Hepatic stellate cell (primary cell): ENCODE measurements at places on chromosomes 4 and X.
A peak's percentile ranks its signal among the peaks of the same experiment; 100 is the strongest.

DNA sequence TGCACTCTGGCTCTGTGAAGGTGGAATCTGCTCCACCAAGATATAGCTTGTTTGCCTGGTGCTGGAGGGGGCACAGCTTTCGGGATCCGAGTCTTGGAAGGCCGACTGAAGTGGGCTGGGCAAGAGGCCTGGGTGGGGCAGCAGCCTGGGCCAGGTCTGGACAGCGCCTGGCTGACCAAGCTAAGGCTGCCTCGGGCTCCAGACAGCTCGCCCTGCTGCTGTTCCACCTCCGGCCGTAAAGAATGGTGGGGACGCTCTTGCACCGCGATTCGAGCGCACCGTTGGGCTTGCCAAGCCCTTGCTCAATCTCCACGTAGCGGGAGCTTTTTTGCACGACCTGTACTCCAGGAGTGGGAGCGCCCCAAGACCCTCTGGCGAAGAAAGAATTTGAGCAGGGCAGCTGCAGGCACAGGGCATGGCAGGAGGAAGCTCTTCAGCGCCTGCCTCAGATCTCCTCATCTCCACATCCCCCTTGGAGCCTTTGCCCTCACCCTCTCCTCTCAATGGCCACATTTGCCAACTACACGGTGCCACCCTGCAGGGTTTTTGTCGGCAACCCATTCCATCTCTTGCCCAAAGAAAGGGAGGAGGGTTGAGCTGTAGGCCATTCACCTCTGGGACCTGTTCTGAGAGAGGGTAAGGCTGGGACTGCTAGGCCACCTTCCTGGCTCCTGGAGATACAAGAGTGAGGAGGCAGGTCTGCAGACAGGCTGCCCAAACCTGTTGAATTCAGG, 18.9 kb downstream of the CNGA2 start:
- peak; percentile 54 for DNase-seq

GRCh38 chr4:55725057-55725456, 89.0 kb upstream of the NMU start:
- DNase-seq = no peak

DNA sequence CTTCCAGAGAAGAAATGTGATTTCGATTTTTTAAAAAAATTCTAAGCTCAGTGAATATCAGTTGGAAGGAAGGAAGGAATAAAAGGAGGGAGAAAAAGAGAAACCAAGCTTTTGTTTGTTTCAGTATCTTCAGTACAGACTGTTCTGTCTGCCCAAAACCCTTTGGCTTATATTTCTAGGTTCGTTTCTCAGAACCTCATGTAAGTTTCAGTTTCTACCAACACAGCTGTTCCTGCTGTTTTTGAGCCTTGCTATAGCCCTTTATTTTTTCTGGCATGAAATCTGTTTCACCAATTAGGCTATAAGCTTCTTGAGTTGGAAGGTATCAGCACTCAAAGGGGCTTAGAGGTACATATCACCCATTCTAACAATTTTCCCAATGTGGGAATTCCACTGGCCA, 157.9 kb downstream of the GBA3 start:
- no peak for DNase-seq

DNA sequence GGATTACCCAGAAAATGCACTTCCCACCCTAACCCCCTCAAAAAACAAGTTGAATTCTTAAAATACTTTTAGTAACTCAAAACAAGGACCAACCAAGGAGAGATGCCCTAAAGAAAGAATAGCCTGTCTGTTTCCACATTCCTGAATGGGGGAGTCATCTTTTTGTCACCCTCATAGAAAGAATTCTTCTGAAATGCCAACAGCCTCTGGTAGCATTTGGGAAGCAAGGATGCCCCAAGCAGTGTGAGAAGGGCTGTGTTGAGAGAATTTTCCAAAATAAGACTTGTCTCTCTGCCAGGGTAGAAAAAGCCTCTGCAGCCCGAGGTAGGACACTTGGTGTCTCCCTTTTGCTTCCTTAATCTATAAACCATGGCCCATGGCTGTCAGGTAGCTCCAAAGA, 173.1 kb upstream of the VCX3A start:
- no peak for DNase-seq

GRCh38 chrX:154827194-154828015, 7.1 kb downstream of the SMIM9 start:
- DNase-seq = no peak

DNA sequence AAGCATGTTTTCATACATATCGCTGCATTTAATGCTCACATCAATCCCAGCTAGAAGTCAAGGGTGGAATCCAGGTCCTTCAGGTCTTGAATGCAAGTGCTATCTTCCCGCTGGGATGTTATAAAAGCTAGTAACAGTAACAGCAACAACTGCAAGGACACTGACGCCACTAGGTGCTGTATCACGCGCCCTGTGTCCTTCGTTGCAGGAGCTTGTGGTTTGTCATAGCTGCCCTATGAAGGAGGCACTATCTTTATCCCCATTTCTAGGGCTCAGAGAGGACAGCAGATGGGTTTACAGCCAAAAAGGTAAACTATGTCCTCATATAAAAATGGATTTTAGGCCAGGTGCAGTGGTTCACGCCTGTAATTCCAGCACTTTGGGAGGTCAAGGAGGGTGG, 202.9 kb downstream of the NSUN7 start:
- DNase-seq = no peak

DNA sequence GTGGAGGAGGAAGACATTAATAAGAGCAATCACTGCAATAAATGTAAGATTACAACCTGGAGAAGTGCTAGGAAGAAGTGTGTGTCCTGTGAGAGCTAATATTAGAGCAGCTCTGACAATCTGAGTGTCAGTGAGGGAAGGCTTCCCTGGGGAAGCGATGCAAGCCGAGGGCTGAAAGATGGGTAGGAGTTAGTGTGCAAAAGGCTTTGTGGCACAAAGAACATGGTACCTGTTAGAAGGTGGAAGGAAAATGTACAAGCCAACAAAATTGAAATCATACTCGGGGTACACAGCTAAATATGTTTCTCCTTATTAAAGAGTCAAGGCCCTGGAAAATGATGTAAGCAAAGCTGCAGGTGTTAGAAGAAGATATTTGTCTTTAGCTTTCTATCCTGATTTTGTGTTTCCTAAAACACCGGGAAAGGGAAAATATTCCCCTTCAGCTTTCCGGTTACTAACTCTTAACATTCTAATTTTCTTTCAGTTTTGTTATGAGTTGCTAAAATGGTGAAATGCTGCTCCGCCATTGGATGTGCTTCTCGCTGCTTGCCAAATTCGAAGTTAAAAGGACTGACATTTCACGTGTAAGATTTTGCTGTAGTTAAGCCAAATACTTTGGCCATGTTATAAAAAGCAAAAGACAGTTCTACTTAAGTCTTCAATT, 808 bp downstream of the THAP6 start:
- no peak for DNase-seq

- no peak for DNase-seq
Measured at GRCh38 chr4:162323919-162324318, 160.1 kb upstream of the FSTL5 start.

DNA sequence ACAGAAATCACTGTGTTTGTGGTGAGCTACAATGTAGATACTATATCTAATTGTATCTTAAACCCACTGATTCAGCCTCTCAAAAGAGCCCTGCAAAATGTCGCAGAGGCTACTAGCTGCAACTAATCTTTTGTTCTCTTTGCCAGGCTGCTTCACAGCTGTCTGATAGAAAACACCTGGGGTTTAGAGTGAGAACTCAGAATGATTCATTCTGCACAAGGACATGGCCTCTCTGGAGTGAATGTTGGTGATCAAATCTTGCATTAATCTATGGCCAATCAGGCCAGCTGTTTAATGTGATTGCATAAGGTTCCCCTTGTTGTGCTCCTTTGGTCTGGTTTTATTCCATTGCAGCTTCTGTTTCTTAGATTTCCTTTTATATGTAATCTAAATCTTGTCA, 100.3 kb downstream of the EMCN start:
- DNase-seq = no peak

DNA sequence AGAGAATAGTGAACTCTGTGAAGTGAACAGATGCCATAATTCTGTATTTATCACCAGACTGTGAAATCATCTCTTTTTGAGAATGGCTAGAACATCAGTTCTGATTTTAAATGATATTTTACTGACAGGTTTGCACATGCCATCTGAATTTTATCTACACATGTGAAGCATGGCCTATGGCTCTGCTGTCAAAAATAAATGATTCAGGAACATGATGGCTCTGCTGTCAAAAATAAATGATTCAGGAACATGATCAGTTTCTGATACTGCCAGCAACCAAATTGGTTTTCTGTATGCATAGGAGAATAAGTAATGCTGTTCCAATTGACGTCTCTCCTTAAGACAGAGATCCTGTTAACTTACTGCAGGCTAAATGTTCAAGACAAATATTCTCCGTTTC, 70.6 kb upstream of the TLL1 start:
- DNase-seq = no peak

- DNase-seq = no peak
Measured at GRCh38 chr4:149912000-149912399, 96.4 kb upstream of the IQCM start.

DNA sequence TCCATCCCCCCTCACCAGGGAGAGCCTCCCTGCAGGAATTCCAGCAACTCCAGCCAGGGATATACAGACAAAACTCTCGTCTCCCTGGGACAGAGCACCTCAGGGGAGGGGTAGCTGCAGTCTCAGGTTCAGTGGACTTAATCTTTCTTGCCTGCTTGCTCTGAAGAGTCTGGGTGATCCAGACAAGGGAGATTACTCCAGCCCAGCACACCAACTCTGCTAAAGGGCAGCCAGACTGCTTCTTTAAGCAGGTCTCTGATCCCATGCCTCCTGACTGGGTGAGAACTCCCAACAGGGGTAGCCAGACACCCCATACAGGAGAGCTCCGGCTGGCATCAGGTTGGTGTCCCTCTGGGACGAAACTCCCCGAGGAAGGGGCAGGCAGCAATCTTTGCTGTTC, 888.7 kb downstream of the RAB28 start:
- DNase-seq = no peak
